ENCODE measurements at places on chromosomes 2 and 18.

DNA sequence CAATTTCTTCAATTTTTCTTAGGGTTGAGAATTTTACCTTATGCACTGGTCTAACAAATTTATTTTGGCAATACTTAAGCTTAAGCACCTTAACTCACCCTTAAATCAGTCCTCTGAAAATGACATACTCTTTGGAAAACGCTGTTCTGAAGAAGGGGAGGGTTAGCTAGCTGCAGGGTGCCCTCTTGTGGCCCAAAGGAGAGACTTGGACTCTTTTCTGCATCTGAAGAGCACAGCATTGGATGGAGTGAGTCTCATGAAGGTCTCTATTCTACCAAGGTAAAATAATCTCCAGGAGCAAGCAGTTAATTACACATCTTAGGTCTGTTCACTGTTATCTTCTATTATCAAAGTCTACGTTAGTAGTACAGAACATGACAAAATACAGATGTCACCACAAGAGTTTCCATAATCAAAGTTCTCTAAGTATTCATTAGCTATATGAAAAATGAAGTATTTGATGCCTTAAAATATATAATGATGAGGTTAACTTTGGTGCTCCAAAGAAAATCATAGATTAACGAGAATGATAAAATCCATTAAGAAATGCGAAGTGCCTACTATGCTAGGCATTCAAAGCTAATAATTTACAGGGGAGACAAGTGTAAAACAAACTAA, 24.4 kb downstream of the PUM2 start:
- peak; percentile 53 for DNase-seq

DNA sequence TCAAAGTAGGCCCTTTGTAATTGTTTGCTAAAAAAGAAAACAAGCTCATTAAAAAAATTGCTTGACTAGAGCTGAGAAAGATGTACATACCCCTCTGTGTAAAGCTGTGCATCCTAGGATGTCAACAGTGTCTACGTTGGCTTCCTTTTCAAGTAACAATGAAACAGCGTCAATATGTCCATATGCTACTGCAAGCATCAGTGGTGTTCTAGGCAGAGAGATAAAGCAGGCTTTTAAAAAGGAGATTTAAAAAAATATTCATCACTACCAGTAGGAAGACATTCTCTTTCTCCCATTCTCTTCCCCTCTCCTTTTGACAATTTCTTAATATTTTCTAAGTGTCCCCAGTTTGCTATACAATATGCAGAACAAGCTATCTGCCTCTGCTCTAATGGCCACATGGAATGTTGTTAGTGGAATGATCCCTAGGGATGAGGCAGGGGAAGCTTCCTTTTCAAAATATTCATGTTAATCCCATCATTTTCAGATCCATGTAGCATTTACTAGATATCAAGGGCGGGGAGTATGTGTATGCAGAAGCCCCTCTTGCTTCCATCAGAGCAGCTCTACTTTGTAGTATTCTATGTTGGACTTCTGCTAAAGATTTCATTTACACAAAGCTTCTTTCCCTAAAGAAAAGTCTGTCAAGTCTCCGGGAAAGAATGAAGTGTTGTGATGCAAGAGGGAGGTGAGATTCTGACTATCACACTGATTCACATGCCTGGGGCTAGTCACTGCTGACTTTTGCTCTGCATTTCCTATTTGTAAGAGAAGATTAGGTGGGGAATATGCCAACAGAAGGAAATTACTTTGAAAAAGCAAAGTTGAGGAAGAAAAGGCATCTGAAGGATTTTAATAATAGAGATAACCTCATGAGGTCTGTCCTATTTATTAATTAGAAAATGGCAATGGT, 81.5 kb upstream of the PGAP1 start:
- DNase-seq, result peak; percentile 30

DNA sequence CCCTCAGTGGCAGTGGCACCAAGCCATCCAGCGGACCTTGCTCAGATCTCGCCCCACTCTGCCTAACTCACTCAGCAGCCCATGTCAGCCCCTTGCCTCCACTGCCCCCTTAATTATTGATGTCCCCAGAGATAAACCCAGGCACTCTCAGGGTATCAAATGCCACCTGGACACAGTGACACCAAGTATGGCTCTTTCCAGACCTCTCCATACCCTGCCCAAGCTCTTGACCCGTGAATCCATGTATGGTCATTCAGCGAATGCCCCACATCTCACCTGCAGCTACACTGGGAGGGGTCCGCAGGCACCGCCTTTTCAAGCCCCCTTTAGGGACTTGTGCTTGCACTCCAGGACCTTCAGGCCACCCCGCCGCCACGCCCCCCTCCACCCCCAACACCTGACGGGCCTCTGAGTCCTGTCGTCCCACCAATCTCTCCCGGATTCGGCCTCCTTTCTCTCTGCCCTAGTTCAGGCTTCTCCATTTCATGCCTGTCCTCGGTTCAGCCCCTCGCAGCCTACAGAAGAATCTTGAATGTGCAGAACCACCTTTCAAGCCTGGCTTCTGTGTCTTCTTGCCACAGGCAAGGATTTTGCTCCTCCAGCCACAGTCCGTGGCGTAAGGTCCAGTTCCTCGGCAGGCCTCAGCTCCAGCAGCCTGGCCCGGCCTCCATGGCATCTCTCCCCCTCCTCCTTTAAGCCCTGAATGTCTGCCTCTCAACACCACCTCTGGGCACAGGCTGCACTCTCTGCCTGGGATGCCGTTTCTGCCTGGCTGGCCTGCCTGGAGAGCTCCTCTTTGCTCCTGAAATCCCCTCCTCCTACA, 54.1 kb upstream of the ODC1 start:
- no peak for DNase-seq

DNA sequence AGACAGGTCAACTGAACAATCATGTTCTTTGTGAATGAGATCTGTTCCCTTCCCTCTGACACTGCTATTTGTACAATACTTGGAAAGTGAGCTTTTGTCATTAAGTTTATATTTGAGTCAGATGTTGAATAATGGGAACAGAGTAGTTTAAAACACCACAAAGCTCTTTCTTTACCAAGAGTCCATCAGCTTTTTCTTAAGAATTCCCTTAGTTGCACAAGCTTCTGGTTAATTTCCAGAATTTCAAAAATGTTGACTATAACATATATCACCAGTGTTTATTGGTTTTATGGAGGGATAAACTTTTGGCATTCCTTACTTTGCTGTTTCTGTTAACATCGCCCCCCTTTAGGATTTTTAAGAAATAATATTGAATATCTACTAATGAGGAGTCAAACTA, 403.7 kb downstream of the CCDC85A start:
- DNase-seq, result peak; percentile 60

GRCh38 chr18:12597760-12598159, 60.1 kb downstream of the SPIRE1 start:
- DNase-seq, result peak; percentile 81

GRCh38 chr2:85165088-85165690, 32.0 kb downstream of the TCF7L1 start:
- no peak for DNase-seq

- no peak for DNase-seq
These were observed 240.8 kb downstream of the NEDD4L start for GRCh38 chr18:58284699-58285448.

DNA sequence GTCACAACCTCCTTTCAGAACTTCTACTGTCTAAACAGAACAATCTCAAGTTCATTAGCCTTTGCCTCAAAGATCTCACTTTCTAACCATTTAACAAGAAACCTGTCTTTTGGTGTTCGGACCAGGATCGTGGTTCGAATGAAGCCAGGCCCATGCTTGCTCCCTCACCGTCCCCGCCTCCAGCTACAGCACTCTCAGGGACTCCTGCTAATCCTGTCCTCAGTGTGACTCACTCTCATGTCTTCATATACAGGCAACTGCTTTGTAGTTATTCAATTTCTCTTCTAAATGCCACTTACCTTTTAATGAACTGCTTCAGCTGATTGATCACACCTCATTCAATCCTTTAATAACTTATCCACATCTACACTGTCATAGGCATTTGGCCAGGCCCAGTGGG, 15.8 kb downstream of the SERTAD2 start:
- peak; percentile 41 for DNase-seq

- no peak for DNase-seq
These were observed 4.3 kb downstream of the AAMP start for GRCh38 chr2:218265626-218266025.

- no peak for DNase-seq
These were observed 142.0 kb downstream of the ASB1 start for GRCh38 chr2:238568455-238569440.

- DNase-seq, result no peak
These were observed 161.6 kb upstream of the CAPN13 start for GRCh38 chr2:30968660-30969397.

DNA sequence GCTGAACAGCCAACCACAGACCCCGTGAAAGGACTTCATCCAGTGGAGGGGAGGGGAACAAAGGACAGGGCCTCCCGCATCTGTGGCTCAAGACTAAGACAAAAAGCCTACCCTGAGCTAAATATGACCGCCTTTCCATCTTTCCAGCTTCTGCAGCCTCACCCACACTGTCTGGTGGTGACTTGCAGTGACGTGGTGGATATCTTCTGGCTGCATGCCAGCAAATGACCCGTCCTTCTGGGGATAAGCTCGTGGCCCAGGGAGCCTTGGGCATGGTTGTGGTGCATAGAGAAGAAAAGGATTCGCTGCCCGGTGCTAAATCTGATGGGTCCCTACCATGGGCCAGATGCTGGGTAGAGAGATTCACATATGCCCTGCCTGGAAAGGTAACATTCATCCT, 8.7 kb upstream of the NGEF start:
- DNase-seq, result no peak

GRCh38 chr2:97743913-97744312, 30.5 kb downstream of the ZAP70 start:
- no peak for DNase-seq

DNA sequence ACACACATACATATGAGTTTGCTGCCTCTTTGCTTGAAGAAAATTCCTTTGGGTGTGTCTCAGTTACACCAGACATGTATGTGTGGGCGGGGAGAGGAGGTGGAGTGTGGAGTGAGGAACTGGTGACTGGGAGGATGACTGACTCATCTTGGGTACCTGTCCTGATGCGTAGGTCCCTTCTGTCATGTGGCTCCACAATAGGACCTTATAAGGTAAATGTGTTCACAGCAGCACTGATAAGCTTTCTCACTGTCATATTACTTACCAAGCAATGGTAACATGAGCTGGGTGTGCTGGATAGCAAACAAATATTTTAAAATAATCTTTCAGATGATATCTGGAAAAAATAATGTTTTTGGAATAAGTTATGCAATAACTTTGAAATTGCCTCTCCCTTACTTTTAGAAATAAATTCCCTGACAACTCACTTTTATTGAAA, 45.1 kb downstream of the SLC9A2 start:
- DNase-seq, result peak; percentile 19

- DNase-seq, result no peak
These were observed 401.5 kb downstream of the ARHGAP15 start for GRCh38 chr2:143530758-143531157.

DNA sequence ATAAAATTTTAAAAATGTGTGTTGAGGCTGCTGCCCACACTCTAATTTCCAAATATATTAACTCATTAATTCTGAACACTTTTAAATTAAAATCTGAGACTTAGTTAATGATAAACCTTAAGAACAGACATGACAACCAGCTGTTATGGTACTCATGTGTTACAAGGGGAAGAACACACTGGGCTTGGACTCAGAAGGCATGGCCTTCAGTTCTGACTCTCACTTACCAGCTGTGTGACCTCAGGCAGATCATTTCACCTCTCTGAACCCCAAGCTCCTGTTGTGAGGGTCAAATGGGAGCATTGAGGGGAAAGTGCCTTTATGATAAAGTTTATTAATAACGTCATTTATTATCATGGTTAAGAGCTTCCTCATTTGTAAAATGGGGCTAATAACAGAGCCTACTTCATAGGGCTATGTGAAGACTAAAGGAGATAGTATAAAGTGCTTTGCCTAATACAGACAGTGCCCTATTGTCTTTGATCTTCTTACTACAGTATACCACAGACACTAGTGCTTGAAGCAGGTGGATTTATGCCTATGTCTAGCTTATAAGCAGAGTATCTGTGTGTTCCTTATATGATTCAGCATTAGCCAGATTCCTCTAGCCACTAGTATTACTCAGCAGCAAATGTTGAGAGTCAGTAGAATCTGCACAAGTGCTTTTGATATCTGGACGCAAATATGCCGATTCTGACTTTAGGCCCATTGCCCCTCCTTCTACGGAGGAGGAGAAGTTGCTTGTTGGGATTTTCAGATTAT, 99.6 kb downstream of the SGPP2 start:
- no peak for DNase-seq

DNA sequence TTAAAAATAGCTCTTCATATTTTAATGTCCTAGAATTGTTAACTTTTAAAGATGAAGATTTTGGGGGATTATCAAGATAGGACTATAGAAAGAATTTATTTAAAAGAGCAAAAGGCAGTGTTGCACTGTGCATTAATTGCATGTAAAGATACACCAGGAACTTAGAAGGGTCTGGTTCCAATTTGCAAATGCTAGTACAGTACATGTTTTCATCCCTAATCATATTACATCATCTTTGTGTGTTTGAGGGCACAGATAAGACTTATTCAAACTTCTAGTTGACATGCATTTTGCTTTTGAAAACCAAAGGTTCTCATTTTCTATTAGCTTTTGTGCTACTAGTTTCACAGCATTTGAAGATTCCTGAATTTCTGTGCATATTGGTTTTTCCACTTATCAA, 231.7 kb upstream of the LYPD1 start:
- peak; percentile 32 for DNase-seq

DNA sequence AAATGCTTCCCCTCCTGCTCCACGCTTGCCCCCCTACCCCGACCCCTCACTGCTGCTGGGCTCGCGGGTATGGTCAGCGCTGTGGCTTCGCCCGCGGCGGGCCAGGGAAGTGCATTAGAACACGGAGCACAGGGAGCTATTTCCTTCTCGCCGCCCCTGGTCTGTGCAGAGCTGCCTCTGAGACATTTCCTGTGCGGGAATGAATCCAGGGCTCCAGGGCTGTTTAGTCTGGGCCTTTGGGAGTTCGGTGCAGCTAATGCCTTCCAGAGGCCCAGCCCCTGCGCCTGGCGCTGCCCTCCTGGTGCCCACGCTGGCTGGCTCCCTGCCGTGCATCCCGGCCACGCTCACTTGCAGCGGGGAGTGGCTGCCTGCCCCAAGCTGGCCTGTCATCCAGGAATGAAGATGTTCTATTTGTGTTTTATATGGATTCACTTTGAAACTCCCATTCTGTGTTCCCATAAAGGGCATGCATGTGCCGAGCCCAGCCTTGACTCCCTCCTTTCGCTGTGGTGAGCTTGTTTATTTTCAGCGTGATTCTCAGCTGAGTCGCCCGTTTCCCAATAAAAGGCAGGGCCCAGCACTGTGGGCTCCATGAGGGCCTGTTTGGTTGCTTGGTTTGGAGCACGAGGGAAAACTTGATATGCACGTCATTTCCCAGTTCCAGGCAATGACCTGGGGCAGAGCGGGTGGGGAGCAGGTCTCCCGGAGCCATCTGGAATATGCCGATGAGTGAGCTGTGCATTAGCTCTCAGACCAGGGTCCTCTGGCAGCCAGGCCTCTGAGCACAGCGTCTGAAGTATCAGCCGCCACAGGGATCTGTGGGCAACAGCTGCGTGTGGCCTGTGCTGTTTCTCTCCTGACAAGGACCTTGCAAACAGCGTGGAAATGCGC, 42.7 kb downstream of the SH3RF3 start:
- DNase-seq, result peak; percentile 96

- DNase-seq, result no peak
These were observed 909 bp upstream of the NRXN1 start for GRCh38 chr2:51032751-51033330.

- peak; percentile 90 for DNase-seq
These were observed 13.2 kb downstream of the NRP2 start for GRCh38 chr2:205695460-205695991.
